ENCODE measurements at places on chromosomes 4 and X.
A peak's percentile ranks its signal among the peaks of the same experiment; 100 is the strongest.

DNA sequence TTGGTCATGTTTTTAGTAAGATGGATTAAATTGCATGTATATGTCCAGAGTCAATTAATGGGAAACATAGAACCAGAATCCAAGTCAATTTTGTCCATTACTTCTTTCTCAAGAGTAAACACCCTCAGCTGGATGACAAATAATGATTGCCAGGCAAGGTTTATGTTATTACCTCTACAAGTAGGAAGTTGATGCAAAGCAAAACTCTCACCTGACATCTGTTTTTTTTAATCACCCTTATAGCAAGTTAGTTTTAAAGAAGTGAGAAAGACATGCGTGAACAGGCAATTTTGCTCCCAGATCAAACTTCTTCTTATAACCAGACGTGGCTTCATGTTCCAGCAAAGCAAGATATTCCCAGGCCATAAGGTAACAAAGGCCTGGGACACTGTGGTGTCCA, 348.5 kb upstream of the FTHL17 start:
- no peak for DNase-seq

GRCh38 chr4:144645102-144645630, 790 bp upstream of the HHIP start:
- no peak for DNase-seq

DNA sequence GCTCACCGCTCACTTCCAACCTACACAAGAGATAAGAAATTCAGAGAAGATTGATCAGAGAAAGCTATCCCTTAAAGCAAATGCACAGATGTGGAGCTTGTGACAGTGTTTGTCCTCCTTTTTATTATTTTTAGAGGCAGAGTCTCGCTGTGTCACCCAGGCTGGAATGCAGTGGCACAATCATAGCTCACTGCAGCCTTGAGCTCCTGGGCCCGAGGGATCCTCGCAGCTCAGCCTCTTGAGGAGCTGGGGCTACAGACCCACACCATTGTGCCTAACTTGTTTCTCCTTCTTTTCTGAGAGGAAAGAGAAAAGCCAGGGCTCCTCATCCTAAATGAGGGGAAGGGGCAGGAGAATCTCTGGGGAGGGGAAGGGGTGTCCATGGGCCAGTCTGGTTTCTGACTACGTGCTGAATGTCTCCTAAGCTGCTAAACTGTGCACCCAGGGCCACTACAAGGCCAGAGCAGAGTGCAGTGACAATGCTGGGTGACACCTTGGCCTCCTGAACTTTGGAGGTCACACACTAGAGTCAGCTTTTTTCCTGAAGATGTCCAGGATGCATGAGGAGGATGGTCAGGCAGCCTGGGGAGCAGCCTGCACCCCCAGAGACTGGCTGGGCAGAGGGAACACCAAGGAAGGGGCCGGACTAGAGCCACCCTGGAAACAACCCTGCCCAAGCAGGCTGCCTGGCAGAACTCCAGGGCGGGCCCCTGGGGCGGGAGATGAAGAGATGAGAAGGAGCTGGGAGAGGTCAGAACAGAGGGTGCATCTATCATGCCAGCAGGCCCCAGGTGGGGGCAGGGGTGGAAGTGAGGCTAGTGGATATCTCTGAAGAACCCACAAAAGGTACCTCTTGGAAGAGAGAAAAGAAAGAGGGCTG, 55.5 kb upstream of the PROM1 start:
- DNase-seq, result no peak

DNA sequence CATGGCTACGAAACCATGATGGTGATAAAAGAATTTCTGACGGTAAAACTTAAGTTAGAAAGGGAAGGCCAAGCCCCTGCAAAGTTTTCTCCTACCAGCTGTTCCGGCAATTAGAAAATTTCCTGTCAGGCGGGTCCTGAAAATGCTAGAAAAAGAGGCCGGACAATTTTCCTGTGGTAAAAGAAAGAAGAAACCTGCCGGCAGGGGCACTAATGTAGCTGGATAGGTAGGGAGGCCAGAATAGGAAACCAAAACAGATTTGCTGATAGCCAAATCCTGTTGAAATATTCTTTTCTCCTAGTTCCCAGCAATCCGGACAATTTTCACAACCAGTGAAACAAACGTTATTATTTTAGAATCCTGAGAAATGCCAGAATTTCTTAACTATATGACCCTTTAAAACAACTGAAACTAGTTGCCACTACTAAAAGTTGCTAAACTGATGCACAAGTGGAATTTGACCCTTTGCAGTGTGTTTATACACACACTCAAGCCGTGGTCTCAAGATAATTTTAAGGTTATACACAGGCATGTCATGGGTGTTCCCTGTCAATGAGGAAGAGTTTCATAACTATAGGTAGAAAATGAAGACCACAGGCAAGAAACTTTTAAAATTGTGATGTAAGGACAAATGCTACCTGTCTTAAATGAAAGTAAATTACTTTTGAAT, 47.7 kb downstream of the RPS6KA3 start:
- no peak for DNase-seq

- DNase-seq, result no peak
These were observed 314.4 kb downstream of the PCDH7 start for GRCh38 chr4:31034550-31034949.

DNA sequence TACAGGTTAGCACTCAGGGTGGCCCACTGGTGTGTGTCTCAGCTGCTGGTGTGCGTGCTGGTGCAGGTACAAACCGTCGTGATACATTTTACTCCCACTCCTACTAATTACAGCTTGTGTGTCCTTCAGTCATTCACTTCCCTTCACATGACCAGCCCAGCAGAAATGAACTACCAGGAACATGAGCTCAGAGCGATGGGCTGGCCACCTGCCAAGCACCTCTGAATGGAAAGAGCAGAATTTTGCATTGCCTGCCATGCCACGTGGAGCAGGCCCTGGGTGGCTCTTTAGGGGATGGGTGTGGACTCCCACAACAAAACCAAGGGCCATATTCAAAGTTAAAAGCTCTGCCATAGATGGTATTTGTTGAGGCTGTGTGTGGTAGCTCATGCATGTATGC, 58.9 kb upstream of the PGM2 start:
- peak; percentile 93 for DNase-seq

GRCh38 chrX:22968494-22968893, 31.3 kb upstream of the DDX53 start:
- DNase-seq, result no peak

GRCh38 chr4:109560687-109561461, 828 bp downstream of the MCUB start:
- peak; percentile 9 for DNase-seq

GRCh38 chr4:56348576-56348975, 38.7 kb downstream of the AASDH start:
- no peak for DNase-seq

GRCh38 chrX:48472851-48473703, 2.9 kb upstream of the FTSJ1 start:
- no peak for DNase-seq

DNA sequence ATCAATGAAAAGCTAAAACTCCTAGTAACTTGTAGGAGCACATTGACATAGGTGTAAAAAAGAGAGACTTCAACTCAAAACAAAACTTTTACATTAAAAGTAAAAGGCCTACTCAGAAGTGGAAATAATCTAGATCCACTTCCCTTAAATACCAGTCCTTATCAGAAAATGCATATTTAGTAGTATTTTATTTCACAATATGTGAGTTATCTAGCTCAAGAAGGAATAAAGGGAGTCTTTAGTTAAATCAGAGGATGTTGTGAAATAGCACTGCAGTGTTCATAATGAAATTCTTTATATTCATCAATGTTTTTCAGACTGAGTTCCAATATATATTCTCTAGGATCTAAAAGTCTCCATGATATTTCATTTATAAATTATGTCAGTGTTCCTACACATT, 715.0 kb downstream of the GRID2 start:
- no peak for DNase-seq

GRCh38 chrX:20455001-20455400, 188.3 kb upstream of the RPS6KA3 start:
- no peak for DNase-seq

DNA sequence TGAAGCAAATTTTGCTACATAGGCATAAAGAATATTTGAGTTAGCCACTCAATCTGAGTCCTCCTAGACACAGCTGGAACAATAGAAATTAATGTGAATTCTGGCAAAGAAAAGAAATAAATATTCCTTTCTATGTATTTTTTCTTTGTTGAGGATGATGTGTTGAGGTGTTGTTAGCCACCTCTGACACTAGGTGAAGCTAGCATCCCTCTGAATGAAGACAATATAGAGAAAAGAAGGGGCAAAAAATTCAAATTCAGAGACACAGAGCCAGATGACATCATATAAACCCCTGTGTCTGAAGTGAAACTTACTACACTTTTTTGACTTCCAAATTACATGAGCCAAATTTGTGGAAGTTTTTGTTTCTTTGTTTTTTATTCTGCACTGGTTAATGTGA, 34.6 kb upstream of the TMPRSS11D start:
- no peak for DNase-seq

DNA sequence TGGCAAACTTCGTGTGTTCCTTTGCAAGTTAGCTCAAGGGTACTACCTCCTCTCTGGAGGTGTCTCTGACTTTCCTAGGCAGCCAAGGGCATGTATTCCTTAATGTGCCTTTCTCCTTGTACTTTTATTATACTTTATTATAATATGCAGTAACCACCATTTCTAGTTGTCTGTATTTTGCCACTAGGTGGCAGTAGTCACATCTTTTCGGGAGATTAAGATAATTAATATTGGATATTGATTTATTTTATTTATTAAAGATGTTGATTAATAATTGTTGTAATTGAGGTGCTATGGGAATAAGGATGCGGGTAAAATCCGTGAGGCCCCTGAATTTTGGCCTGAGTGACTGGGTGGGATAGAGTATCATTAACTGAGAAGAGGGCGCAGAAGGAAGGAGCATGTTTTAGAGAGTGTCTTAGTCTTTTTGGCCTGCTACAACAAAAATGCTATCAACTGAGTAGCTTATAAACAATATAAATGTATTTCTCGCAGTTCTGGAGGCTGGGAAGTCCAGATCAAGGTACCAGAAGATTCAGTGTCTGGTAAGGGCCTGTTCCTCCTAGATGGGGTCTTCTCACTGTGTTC, 153.3 kb downstream of the TMEM164 start:
- DNase-seq, result no peak

GRCh38 chr4:52968241-52968640, 106.1 kb downstream of the RASL11B start:
- no peak for DNase-seq

DNA sequence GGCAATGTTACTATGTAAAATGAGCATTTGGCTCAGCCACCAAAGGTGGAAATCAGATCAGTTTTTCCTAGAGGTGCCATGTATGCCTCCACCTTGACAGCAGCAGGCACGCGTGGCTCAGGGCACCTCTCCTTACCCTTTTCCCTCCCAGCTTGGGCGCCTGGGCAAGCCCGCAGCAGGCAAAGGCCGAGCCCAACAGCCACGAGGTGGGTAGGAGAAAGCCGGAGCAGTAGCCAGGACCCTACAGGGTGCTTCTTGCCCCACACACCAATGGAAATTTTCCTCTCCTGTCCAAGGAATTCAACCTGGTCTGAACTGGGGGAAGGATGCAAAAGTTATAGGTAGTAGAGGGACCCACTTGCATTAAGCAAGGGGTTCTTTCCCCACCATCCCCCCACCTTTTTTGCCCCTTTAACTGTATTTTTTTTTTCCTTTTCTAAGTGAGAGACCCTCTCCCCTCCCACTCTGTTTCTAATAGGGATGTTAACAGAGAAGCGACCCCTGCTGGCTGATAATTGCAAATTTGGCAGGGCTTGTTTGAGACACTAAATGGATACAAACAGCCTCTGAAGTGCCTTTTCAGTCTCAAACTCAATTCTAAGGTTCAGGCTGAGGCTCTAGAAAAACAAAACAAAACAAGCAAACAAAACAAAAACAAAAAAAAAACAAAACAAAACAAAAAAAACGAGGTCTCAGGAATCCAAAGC, 895.1 kb downstream of the PCDH18 start:
- DNase-seq, result no peak

GRCh38 chr4:108384544-108384943, 215.8 kb upstream of the LEF1 start:
- no peak for DNase-seq

GRCh38 chrX:53704294-53704693, 17.8 kb upstream of the HUWE1 start:
- DNase-seq, result no peak

- peak; percentile 46 for DNase-seq
These were observed 58.9 kb downstream of the HOPX start for GRCh38 chr4:56622176-56622575.

DNA sequence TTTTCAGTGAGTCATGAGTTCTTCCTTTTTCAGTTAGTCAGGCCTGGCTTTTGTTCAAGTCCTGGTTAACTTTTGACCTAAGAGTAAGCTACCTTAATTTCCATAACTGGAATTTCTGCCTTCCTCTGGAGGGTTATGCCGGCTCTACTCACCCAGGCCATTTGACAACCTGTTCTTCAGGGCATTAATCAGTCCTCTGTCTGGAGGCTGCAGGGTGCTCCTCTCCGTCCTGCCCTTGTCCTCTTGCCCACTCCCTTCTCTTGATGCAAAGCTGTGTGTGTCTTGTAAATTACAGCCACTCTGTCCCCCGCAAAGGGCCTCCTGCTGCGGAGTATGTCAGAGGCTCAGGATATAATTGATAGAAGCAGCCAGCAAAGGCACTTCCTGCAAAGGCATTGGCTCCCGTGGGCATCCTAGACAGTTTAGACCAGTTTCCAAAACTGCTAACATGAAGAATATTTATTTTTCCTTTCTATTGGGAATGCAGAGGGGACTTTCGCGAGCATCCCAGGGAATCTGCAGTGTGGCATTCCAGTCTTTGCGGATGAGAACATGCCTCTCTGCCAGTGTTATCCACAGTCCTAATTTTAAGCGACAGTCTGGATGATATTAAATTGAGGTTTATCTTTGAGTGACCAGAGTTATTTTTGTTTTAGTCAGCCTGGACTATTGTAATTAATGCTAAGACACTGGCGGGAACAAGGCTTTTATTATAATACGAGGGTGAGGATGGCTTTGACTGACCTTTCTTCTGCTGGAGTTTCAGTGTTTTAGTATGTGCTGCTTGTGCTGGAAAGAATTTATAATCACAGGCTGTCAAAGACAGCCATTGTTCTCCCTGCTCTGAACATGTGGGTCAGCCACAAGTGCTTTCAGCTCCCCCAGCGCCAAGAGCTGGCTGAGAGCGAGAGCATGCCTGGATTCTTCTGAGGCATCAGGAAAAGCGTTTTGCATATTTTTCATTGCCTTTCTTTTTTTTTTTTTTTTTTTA, 74.2 kb downstream of the LIMCH1 start:
- no peak for DNase-seq

- no peak for DNase-seq
These were observed 91.2 kb downstream of the RLIM start for GRCh38 chrX:74523224-74523623.

DNA sequence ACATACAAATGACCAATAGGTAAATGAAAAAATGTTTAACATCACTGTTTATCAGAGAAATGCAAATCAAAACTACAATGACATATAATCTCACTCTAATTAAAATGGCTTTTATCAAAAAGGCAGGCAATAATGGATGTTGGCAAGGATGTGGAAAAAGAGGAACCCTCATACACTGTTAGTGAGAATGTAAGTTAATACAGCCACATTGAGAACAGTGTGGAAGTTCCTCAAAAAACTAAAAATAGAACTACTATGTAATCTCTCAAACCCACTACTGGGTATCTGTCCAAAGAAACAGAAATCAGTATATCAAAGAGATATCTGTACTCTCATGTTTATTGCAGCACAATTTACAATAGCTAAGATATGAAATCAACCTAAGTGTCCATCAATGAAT, 165.9 kb upstream of the HHIP start:
- no peak for DNase-seq

GRCh38 chr4:173357939-173358338, 12.8 kb upstream of the SAP30 start:
- no peak for DNase-seq

GRCh38 chr4:116070283-116070682, 956.9 kb upstream of the NDST4 start:
- DNase-seq, result no peak

Measured in NCI-H345 (cell line).